ENCODE measurements at places on chromosomes 13 and 19. TPM values are rescaled to one million over a fixed set of nuclear protein-coding genes. Genes with fewer than 3 reads are reported as not detected.

DNA sequence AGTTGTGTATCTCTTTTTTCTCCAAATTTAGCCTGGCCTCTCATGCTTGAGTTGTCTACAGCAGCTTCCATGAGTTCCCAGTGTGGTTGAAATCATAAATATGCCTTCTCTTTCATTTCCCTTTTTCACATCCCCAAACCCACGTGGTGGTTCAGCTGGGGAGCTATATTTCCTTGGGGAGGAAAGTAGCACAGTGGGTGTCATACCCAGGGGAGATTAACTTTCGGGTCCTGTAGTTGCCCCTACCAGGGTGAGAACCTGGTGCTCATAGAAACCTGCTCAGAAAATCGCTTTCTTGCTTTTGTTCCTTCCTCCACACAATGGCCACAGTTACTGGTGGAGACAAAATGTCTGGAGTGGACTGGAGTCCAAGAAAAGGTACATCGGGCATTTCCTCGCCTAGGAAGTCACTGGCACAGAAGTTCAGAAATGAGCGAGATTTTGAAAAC, 7.0 kb upstream of the LILRA4 start:
- DNase-seq: no peak

- no peak for DNase-seq
Observed at GRCh38 chr13:42279080-42279479, 7.1 kb downstream of the AKAP11 start.

GRCh38 chr13:26693749-26694463, 66.7 kb downstream of the GPR12 start:
- DNase-seq: no peak

- DNase-seq: no peak
Observed at GRCh38 chr13:113781571-113781970, 22.5 kb downstream of the TMEM255B start.

DNA sequence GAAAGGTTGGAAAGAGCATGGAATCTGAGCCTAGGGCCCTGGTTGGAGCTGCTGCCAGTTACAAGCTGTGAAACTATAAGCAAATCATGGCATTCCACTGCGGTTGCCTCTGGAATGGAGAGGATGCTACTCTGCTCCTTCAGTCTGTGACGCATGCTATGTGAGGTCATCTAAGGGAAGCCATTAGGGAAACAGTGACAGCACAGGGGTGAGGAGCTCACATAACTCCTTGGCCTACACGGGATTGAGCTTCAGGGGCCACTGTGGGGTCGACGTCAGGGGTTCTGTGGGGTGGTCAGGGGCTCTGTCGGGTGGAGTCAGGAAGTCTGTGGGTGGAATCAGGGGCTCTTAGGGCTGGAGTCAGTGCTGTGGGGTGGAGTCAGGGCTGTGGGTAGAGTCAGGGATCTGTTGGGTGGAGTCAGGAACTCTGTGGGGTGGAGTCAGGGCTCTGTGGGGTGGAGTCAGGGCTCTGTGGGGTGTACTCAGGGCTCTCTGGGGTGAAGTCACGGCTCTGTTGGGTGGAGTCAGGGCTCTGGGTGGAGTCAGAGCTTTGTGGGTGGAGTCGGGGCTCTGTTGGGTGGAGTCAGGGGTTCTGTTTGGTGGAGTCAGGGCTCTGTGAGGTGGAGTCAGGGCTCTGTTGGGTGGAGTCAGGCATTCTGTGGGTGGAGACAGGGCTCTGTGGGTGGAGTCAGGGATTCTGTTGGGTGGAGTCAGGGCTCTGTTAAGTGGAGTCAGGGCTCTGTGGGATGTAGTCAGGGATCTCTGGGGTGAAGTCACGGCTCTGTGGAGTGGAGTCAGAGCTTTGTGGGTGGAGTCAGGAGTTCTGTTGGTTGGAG, 35.8 kb upstream of the MEDAG start:
- DNase-seq: no peak

Gene ONECUT3
- under 0.01 TPM for polyA plus RNA-seq

GRCh38 chr13:56412856-56413255, 727.9 kb upstream of the PRR20A start:
- DNase-seq: no peak

Gene VSTM2B
- not detected for polyA plus RNA-seq

- DNase-seq: no peak
Observed at GRCh38 chr13:44146138-44146537, 227.5 kb upstream of the SERP2 start.

- DNase-seq: no peak
Observed at GRCh38 chr13:99056381-99057014, 78.6 kb upstream of the DOCK9 start.

DNA sequence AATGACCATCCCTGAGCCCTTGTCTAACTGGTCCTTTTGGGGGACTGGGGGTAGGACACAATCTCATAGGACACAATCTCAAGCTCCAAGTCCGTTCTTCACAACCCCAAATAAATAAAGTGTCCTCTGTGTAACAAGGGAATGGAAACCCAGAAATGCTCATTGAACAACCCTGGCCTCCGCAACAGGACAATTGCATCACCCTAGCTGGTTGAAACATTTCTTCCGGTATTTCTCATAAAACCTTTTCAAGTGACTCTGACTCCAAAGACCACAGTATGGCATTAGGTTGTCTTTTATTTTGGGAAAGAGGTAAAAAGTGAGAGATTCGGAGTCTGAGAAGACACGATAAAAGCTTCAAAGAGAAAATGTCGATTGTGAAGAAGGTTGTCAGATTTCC, 186.6 kb downstream of the ZNF536 start:
- no peak for DNase-seq
